H7 (cell line): ENCODE measurements at places on chromosomes 7 and 10.

DNA sequence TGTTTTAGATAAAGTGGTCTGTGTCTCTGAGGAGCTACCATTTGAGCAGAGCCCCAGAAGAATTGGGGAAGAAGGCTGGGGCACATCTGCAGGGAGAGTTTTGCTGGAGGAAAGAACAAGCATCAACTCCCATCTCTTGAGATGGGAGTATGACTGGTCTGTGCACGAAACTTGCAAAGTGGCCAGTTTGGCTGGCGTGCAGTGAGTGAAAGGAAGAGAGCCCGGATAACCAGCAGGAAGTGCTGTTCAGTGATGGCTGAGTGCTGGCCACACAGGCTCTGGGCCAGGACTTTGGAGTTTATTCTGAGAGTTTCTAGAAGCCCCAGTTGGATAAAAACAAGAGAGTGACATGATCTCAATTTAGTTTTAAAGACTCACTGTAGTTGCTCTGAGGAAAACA is 34.4 kb upstream of the SVIL start:
- DNase-seq = no peak

- no peak for DNase-seq
Measured at GRCh38 chr10:34889004-34889869, 74.1 kb upstream of the PARD3 start.

DNA sequence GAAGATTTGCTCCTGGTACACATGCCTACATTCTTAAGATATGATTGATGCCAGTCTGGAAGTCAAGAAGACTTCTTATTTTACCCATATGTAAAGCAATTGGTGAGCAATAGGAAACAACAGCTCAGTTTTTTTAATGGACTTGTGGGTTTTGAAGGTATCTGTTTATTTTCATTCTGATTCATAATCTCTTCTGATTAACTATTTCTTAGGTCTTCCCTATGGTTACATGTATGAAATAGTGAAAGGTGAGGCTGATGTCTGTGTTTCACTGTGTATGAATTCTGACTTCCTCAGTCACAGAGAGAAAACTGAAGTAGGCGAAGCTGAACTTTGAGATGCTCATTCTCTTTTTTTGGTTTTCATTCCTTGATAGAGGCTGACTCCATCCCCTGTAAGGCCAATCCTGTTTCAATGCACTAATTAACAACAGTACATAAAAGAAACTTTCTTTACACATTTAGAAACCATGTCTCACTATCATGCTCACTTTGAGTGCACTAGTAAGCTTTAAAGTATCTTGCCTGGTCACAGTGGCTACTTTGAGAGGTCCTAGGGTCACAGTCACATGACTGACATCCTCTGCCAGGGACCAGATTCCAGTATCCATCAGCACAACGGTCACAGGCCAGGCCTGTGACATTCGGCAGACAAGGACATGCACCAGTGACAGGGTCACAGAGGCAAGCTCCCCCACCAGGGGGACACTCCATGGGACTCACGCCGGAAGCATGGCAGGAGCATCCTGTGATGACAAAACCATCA is 59.5 kb upstream of the LAMB1 start:
- DNase-seq = no peak

GRCh38 chr10:13724484-13724883 is 137.7 kb downstream of the PRPF18 start:
- no peak for DNase-seq

GRCh38 chr10:49328401-49329145 is 29.6 kb downstream of the C10orf71 start:
- DNase-seq = no peak
